Stimulated activated CD8-positive, alpha-beta memory T cell treated with anti-CD3 and anti-CD28 coated beads, Interleukin-4, amount 100 ng/mL, for 4 hours (primary cell): ENCODE measurements at places on chromosomes 7 and 10.

DNA sequence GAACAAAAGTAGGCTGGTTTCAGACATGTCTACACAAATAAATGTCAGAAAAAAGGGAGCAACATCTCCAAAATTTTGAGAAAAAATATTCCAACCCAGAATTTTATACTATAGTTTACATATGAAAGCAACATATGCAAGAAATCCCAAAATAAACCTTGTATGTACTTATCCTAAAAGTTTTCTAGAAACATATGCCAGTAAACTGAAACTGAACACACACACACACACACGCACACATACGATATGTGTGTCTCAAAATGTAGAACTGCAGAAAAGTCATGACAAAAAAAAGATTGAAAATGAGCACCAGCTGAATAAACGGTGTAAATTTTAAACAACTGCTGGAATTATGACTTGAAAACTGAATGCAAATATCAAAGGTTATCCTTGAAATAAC, 81.0 kb downstream of the VPS41 start:
- DNase-seq: no peak

DNA sequence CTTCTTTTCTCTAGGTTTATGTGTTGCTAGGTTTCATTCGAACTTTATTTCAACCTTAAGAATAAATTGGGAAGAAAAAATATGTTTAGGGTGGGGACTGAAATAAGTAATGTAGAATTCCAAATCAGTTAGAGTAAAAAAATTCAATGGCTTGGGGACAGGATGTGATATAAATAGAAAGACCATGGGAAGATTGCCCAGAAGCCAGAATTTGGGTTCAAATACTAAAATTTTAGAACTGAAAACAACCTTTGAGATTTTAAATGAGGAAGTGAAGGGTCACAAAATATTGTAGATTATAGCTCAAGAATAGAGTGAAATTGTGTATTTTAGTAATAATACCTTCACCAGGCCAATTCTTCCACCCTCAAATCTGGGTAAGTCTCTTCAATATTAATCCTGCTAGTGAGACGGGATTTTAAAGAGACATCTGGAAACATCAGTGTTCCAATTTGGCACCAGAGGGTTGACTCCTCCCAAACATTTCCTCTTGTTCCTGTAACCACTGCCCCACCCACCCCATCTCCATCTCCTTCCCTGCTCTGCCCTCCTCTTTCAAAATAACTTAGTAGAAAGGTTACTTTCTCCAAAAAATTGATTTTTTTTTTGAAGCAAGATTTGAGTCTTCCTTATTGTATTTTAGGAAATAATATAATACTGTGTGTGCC, 51.3 kb upstream of the FAM3C start:
- DNase-seq: no peak

DNA sequence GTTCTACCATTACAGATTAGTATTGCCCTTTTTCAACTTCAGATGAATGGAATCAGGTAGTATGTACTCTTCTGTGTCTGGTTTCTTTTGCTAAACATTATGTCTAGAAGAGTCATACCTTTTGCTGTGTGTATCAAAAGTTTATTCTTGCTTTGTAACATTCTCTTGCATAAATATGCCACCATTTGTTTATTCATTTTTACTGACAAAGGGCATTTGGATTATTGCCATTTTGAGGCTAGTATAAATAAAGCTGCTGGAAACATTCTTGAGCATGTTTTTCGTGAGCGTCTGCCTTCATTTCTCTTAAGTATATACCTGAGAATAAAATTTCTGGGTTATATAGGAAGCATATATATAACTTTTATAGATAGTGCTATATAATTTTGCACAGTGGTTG, 121.7 kb upstream of the CSTF2T start:
- DNase-seq: no peak

DNA sequence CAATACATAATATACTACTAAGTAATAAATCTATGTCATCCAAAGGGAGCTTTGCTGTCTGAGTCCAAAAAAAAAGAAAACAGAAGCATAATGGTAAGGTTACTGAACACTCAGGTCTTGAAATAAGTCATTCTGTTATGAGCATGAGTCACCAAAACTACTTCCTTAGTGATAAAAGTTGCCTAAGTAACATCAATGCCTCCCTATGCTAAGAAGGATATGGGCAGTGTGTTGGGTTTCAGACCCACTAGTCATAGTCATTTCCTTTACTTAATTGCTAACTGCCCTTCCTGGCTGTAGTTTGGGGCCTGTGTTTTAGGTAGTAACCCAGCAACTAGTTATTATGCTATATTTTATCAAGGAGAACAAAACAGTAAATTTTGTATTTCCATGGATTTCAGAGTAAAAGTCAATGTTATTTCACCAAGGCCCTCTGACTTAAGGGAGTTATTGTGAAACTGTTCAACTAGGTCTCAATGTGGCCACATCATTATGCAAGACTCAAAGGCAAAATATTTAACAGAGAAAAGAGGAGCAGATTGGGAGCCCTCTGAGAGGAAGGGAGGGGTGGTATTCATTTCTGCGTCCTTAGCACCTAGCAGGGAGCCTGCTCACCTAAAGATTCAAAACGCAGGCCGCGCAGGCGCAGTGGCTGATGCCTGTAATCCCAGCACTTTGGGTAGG, 11.7 kb upstream of the VIM start:
- no peak for DNase-seq

DNA sequence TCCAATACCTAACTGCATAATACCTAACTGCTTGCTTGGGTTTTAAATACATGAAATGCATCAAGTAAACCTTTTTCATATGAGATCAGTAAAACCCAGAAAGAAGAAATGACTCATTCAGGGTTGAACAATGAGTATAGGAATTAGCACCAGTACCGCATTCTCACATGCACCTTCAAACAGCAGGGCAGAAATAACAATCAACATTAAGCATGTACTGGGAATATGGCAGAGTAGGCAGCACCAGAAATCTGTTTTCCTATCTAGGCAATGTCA, 850.3 kb upstream of the SORCS1 start:
- no peak for DNase-seq
